SHP77 treated with DMSO at 0.1 percent for 48 hours (cell line): ENCODE measurements at places on chromosomes 7 and 10.
A peak's percentile ranks its signal among the peaks of the same experiment; 100 is the strongest.

GRCh38 chr7:129376076-129376777, 58.0 kb upstream of the STRIP2 start:
- peak; percentile 31 for DNase-seq

DNA sequence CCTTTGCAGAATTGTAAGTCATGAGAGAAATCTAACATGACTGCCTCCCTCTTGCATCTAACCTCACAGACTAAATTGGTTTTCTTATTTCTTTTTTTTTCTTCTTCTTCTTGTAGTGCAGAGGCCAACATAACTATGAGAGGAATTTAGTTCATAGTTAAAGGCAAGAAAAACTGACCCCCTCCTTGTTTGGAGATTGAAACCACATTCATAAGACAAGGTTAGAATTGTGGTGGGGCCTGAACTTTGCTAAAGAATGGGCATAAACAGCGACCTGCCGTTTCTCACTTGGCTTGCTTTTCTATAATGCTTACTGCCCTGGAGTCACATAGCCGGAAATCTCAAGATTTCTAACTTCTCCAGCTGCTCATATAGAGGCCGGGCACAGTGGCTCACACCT, 2.4 kb upstream of the POLM start:
- DNase-seq = no peak

DNA sequence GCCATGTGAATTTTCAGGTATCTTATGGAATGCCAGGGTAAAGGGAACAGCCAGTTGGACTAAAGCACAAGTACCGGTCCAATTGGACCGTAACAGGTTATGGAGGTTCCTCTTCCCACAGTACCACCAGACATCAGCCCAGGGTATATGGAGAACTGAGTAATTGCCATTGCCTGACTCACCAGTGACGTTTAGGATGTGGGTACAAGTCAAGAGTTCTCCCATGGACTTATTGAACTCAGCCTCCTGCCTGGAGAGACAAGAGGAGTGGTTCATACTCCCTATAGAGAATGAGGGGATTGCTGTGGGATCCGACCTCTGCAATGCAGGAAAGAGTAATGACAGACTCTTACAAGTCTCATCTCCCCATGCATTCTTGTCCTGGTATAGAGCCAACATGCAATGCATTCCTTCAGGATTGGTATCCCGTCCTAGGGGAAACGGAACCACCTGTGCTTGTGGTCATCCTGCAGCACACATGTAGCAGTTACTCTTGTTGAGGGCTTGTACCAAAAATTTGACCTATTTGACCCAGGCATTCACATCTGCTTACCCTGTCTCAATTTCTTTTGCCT, 30.7 kb upstream of the ELOVL3 start:
- DNase-seq = no peak

GRCh38 chr10:14843327-14843988, 5.4 kb downstream of the HSPA14 start:
- no peak for DNase-seq

- no peak for DNase-seq
Measured at GRCh38 chr10:116059320-116059719, 213.7 kb downstream of the GFRA1 start.

GRCh38 chr10:124096494-124096893, 3.1 kb upstream of the CHST15 start:
- no peak for DNase-seq

DNA sequence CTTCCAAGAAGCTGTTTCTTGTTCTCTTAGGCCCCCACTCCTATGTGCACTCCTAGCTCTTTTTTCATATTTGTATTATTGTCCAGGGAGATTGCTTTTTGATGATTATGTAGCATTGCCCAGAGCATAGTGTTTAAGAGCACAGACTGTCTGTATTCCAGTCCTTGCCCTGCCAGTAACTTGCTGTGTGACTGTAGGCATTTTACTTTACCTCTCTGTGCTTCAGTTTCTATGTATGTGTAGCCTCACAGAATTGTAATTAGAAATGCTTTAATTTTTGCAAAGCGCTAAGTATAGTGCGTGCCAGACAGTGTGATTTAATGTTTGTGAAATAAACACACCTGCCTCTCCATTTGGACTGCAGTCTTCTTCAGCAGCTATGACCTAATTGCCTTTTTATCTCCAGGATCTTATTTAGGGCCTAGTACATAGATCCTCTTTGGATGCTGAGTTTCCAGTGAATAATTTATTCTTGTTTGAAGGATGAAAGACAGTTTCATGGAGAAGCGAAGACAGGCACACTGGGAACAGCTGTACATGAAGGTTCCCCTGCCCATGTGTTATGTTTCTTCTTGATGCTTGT, 1.4 kb downstream of the SEC23IP start:
- no peak for DNase-seq

DNA sequence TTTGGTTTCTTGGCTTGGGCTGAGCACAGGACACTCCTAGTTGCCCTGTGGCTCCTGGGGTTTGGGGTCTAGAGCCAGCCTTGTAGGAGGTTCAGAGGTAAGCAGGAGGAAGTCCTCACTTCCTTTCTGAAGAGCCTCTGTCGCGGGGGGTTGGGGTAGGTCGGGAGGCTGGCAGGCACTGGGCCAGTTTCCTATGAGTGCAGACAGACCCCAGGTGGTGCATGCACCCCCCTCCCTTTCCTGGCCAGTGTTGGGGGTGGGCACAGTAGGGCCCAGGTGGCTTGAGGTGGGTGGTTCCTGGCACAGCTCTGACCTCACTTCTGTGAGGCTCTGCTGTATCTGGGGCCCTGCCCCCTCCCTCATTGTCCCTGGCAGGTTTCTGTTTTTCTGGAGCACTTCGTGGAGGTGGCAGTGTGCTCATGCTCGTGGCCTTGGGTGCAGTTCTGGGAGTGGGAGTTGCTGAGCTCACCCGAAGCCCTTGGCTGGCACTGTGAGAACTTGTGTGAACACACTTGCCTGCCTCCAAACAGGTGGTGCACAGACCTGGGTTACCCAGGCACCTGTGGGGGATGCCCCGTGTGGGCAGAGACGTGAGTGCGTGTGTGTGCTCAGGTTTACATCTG, 1.8 kb downstream of the PALD1 start:
- no peak for DNase-seq

DNA sequence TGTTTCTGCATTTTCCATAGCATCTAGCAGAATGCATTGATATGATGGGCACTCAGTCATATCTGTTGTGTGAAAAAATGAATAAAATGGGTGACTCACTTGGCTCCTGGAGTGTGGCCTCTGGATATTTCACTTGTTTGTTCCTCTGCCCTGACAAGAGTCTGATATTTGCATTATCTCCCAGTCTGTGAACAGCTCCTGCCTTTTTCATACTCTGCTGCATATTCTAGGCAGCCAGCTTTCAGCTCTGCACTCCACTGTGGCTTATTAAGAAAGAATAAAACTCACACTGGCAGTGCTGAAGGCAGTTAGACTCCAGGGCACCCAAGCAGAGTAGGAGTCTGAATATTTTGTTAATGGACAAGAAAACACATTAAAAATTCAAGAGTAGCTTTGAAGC, 623.9 kb downstream of the SORCS1 start:
- no peak for DNase-seq

DNA sequence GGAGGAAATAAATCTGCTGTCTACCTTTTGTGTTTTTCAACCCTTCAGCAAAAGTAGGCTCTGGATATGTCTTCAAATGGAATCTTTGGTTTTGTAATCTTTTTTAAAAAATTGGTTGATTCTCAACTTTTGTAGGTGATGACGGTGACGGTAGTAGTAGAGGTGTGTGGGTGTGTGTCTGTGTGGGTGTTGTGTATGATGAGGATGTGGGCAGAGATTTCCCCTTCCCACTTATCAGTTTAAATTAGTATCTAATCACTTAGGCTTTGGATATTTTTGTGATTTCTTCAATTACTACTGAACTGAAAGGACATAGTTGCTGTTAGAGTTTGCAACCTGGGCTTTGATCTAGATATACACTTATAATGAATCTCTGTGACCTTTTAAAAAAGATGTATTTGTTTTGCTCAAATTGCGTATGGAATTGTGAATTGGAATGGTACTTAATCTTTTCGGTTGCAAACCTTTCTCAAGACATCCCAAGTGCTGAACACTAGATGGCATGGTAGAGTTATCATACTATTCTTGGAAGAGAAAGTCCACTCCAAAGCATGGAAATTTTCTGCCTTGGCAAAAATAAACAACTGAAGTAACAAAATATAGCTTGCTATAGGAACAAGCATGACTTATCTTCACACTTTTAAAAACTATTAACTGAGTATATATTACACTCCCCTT, 51.9 kb upstream of the A1CF start:
- DNase-seq = peak; percentile 1

DNA sequence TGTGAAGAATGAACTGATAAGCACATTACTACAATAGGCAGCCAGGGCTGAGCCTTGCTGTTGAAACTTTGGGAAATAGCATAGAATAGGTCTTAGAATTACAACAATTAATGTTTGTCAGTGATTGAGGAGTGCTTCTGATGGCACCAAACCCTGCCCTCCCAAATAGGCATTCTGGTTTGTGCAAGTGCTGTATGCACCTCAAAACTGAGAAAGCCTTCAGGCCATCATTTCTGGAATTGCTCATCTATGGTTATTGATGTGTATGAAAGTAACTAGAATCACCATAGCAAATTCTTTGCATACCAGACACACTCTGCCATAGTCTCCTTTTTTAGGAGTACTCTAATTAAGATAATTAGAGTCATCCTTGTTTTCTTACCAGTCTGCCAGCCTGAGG, 585.0 kb upstream of the MBL2 start:
- no peak for DNase-seq

GRCh38 chr10:10392511-10392910, 625.2 kb upstream of the CELF2 start:
- DNase-seq = no peak

- DNase-seq = no peak
Measured at GRCh38 chr7:1521456-1521855, 9.0 kb upstream of the MAFK start.

GRCh38 chr7:143382791-143383641, 1.9 kb downstream of the ZYX start:
- no peak for DNase-seq

DNA sequence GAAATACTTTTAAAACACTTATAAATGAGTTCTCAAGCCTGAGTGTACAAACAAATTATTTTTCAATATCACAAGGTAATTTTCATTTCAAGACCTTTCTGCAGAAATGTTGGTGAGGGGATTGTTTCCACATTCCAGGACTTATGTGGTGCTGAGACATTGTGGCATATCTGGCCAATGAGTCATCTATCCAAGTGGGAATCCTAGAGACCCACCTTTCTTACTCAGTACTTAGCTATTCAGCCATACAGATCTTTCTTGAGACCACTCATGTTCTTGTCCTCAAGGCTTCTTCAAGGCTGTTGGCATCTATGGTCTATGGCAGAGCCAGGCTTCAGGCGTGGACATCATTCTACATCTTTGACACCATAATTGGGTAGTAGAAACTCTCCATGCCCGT, 225.4 kb downstream of the DKK1 start:
- no peak for DNase-seq

DNA sequence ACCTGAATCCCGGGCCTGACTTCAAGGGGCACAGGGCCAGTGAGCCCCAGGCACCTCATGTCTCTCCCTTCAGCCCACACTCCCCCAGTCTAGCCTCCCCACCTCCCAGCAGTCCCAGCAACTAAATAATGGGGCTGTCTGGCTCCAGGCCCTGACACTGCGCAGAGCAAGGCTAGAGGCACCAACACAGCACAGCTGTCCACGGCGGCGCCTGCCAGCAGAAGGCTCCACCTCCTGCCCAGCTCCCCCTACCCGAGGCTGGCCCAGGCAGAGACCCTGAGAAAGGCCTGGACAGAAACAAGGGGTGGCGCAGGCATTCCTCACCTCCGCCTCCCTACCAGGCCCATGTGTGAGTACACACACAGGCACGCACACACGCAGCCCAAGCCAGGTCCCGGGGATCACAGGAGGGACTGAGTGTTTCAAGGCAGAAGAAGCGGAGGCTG, 6.1 kb downstream of the KCNH2 start:
- peak; percentile 40 for DNase-seq

- no peak for DNase-seq
Measured at GRCh38 chr7:37833107-37833817, 15.1 kb upstream of the NME8 start.

DNA sequence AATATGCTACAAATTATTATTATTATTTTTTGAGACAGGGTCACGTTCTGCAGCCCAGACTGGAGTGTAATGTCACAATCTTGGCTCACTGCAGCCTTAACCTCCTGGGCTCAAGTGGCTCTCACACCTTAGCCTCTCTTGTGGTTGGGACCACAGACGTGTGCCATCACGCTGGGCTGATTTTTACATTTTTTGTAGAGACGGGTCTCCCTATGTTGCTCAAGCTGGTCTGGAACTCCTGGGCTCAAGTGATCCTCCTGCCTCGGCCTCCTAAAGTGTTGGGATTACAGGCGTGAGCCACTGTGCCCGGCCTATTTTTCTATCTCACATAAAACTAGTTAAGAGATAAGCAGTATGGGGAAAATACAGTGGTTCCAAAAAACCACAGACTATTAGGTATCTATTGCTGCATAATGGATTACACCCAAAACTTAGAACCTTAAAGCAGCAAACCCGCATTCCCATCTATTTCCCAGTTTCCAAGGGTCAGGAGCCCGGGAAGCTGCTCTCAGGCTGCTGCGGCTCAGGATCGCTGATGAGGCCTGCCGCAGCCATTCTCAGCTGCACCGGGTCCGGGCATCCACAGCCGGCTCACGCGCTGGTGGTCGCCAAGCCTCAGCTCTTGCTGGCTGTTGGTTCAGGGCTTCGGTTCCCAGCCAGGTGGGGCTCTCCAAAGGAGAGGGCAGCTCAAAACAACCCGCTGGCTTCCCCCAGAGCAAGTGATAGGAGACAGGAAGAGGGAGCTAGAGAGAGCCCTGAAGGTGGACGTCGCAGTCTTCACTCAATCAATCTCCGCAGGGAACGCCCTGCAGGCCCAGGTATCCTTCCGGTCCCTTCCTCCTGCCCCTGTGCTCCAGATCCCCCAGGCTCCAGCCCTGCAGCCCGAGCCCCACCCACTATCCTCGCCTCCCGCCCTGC, 128.2 kb downstream of the UBE2H start:
- peak; percentile 86 for DNase-seq

- DNase-seq = peak; percentile 14
Measured at GRCh38 chr7:99473315-99473596, 566 bp downstream of the ZNF789 start.

- no peak for DNase-seq
Measured at GRCh38 chr7:92916770-92917224, 80.4 kb upstream of the CDK6 start.

GRCh38 chr10:127034790-127035189, 129.6 kb downstream of the DOCK1 start:
- DNase-seq = no peak

GRCh38 chr7:49797987-49798660, 24.7 kb downstream of the VWC2 start:
- DNase-seq = no peak
